Muscle of back (tissue), 13 donors: ENCODE measurements at places on chromosomes 3 and 15. TPM values are rescaled to one million over a fixed set of nuclear protein-coding genes. Genes with fewer than 3 reads are reported as not detected.
A peak's percentile ranks its signal among the peaks of the same experiment; 100 is the strongest.

DNA sequence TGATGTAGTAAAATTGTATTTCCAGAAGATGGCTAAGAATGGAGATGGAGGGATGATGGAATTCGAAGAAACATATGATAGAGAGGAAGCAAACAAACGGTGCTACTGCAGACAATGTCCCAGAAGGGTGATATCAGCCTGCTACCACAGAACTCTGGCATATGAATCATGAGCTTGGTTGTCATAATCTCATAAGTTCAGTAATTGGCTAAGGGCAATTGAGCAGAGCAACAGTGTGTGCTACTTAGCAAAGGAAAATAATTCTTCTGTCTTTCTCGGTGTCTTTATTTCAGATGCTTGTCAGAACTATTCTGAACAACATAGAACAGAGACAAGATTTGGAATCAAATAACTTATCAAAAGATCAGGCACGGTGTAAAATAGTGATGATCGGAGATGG lies 407.3 kb downstream of the GBE1 start:
- no peak for DNase-seq

DNA sequence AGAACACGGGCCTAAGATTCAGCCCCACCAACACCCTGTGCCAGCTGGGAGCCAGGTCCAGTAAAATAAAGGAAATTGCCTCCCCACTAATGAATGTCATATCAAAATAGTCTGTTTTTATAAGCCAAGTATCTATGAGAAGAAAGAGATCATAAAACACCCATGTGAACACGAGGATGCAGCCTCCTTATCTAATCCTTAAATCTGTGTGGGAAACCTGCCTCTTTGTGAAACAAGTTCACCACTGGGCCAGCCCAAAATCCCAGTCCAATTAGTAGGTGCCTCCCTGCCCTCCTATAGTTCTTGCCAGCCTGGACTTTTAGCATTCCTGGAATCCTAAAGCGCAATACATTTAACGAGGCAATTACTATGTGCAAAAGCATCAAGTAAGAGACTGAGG lies 42.0 kb downstream of the SCAPER start:
- DNase-seq: no peak

GRCh38 chr3:87993566-87993965 lies 65.2 kb downstream of the CGGBP1 start:
- no peak for DNase-seq

DNA sequence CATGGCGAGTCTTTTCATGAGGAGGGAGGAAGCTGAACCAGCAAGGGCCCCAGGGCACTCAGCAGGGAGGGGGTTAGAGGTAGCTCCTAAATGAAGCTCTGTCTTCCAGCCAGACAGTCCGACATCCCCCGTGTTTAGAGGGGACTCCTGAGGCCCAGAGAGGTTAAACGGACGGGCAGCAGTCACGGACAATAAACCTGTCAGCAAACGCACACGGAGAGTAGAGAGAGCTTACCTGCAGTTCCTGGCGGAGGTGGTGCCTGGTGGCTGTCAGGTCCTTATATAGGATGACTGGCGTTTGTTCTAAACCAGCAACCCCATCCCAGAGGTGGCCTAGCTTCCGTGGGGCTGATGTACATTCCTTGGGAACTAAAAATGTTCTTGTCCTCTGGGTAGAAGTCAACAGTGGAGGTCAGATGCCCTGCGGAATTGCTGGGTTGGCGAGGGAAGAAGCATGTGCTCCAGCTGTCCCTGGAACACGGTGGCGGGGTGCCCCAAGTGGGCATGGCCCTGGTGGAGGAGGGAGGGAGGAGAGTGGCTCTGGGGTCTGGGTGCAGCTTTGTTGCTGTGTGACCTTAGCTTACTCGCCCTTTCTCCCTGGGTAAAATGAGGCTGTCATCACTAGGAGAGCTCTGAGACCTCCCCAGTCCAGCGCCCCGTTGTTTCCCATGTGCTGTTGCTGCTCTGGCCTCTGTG lies 2.1 kb downstream of the GHRL start:
- DNase-seq: no peak

- DNase-seq: no peak
Measured at GRCh38 chr3:126125341-126125740, 41.4 kb upstream of the SLC41A3 start.

DNA sequence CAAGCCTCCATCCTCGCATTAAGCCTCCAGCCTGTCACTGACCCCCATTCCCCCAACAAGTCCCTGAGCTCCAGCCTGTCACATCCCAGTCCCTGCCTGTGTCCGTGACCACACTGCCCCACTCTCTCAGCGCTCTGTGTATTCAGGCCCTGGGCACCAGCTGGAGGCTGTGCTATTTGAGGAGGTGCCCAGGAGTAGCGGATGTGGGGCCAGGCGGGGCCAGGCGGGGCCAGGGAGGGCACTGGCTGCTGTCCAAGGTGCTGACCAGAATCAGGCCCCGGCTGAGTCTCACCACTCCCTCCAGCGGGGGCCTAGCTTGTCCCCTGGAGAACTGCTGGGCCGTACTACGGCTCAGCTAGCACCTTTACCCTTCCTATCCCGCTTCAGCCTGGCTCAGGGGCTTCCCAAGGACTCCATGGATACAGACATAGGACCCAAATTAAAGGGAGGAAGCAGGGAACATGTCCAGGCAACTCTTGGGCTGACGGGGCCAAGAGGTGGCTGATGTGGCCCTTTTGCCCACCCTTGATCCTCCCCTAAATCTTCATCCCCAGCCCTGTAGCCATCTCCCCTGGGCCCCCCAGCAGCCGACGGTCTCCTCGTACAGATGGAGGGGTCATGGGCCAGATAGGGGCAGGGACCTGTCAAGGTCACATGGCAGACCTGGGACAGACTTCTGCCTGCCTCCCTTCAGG lies 1.1 kb downstream of the HHATL start:
- peak; percentile 58 for DNase-seq

GRCh38 chr3:71339049-71339448 lies 244.5 kb downstream of the FOXP1 start:
- DNase-seq: no peak

DNA sequence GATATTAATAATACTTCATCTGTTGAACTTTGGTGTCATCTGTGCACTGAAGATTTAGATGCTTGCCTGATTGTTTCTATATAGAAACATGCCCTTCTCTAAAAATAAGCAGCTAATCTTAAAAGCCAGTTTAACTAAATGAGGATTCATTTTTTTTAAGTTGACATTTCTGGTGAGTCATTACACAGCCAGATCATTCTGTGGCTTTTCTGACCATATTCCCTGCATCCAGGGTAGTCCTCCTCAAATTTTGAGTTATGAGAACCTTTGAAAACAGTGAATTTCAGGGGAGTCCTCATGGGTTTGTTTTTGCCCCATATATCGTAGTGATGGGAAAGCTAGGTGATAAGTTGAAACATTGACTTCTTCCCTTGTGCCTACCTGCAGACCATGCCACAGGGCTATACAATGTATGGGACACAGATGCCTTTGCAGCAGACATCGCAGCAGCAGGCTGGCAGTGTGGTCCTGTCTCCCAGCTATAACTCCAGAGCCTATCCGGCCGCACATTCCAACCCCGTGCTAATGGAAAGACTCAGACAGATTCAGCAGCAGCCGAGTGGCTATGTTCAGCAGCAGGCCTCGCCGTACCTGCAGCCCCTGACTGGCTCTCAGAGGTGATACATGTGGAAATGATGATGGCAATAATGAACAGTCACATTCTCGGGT lies 26.5 kb upstream of the P2RY12 start:
- no peak for DNase-seq

- no peak for DNase-seq
Measured at GRCh38 chr3:137039570-137039969, 81.8 kb downstream of the IL20RB start.

DNA sequence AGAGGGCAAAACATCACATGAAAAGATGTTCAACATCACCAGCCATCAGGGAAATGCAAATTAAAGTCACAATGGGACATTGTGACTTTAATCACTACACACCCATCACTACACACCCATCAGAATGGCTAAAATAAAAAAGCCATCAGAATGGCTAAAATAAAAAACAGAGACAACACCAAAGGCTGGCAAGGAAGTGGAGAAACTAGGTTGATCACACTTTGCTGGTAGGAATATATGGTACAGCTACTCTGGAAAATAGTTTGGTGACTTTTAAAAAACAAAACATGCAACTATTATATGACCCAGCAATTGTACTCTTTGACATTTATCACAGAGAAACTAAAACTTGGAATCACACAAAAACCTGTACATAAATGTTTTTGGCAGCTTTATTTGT lies 15.1 kb upstream of the ABHD5 start:
- DNase-seq: no peak

DNA sequence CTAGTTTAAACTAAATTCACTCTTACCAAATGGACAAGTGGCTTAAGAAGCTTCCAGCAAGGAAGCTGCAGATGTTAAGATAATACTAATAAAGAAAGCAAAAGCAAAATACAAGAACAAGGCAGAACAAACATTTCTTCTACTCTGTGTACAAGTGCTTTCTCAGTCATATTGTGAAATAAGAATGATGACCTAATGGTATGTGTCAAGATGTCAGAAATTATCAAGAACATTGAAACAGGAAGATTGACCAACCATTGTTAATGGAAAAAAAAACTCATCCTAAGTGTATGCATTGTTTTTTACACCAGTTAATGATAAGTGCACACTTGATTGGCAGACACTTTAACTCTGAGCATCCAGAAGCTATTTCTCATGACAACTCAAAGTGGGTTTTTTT lies 65.4 kb upstream of the P2RY1 start:
- no peak for DNase-seq

GRCh38 chr3:194941956-194942511 lies 256.4 kb downstream of the FAM43A start:
- DNase-seq: no peak

DNA sequence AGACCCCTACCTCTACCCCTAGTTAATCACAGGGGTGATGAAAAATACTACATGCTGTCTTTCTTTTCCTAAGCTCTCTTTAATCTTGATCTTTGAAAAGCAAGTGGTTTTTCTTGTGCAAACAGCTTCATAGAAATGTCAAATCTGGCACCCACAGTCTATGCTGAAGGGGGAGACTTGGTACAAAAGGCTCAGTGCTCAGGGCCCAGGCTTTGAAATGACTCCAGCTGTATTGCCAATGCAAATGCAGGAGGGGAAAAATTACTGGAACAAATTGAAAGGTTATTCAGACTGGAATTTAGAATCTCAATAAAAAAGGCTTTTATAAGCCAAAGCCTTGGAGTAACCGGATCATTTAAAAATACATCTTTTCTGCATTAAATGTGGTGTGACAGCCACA lies 223.9 kb downstream of the LRTM1 start:
- peak; percentile 28 for DNase-seq

DNA sequence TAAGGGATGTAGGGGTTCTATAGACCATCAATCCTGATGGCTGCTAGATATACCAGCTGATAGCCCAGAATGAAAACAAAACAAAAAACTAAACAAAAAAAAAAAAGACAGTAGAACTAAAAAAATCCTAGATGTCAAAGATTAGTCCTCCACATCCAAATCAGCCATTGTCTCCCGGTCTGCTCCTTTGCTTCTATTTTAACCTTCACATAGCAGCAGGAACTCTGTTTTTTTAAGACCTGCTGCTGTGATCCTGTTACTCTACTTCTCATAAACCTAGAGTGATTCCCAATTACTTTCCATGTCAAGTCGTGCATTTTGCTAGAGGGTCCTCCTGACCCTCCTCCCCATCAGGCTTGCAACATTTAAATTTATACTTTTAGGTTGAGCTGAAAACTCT lies 2.5 kb downstream of the IFT122 start:
- DNase-seq: no peak

GRCh38 chr15:95874637-95875036 lies 455.9 kb upstream of the NR2F2 start:
- no peak for DNase-seq

GRCh38 chr3:26292780-26293179 lies 329.8 kb upstream of the LRRC3B start:
- DNase-seq: no peak

DNA sequence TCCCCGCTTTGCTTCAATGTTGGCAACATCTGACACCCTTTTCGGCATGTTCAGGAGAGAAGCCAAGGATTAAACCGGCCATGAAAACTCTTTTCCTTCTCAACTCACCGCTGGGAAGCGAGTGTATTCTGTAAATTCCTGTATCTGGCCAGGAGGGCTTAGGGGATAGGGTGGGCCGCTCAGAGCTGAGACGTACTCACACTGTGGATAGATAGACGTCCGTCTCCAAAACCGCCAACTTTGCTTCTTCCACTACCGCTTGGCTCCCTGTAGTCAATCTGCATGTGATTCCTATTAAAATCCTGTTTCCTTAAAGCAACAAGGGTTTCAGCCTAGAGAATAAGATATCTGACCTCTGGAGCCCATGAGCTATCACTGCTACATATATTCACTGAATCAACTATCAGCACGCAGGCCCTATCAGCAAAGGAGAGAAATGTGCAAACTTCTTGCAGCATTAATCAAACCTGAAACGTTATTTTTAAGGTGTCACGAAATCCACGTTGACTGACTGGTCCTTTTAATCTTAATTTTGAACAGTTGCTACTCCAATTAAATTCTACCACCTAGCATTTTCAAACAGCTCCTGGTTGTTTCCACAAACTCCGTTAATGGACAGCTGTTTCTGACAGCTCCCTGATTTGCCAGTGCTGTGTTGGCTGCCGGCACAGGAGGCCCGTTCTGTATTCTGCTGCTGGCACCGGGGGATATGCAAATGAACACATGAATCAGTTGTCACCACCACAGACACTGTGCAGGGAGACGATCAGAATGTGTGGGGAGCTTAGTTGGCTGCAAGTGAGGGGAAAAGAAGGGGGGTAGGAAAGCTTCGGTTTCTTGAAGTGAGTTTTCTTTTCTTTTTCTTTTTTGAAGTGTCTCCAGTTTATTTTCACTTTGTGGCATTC lies 438.9 kb upstream of the ARRDC4 start:
- DNase-seq: peak; percentile 64

DNA sequence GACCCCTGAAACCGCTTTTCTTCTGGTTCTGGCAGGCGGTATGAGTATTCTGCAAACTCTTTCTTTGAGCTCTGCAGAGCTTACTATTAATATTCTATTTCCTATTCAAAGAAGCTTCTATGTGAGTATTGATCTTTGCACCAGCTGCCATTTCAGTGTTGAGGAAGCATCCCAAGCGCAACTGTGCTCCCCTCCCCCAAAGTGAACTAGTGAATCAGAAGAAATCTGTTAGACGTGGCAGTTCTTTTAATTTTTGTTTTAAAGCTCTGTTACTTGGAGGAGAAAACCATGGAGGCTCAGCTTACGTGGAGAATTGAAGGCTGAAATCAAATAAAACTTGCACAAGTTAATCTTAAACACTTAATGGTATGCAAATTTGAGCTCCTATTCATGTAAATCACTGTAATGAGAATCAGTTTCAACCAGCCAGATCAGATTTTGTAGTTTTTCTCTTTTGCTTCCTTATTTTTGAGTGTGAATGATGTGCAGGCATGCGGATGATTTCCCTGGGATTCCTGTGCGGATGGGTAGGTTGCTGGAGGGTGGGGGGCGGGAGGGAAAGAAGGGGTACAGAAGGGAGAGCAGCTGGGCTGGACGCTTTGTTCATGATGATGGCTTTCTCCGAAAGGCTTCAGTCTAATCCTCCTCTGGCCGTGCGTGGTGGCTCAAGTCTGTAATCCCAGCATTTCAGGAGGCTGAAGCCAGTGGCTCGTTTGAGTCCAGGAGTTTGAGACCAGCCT lies 16.1 kb upstream of the AGBL1 start:
- DNase-seq: no peak

GRCh38 chr3:128922804-128923459 lies 43.5 kb downstream of the ACAD9 start:
- DNase-seq: no peak

GRCh38 chr3:179495483-179495882 lies 44.2 kb upstream of the GNB4 start:
- DNase-seq: no peak

The TLR9 gene
- 0.33 TPM for polyA plus RNA-seq

The PPM1L gene
- polyA plus RNA-seq: 13.2 TPM

The POPDC2 gene
- 32.6 TPM for polyA plus RNA-seq

The ALAS1 gene
- polyA plus RNA-seq: 30.1 TPM

The P3H2 gene
- polyA plus RNA-seq: 36.4 TPM

The C2CD4B gene
- polyA plus RNA-seq: 2.6 TPM

The PLS1 gene
- polyA plus RNA-seq: 1.0 TPM

The CAPN3 gene
- 280 TPM for polyA plus RNA-seq
